Activated naive CD8-positive, alpha-beta T cell treated with anti-CD3 and anti-CD28 coated beads, Interleukin-2, amount 10 ng/mL, durations not matched to agents 7 days and 5 days (primary cell): ENCODE measurements at places on chromosomes 11 and 22.

- DNase-seq: peak; percentile 71
These were observed 27.7 kb downstream of the CACNA1I start for GRCh38 chr22:39598017-39598965.

GRCh38 chr11:41316751-41317150 is 142.7 kb downstream of the LRRC4C start:
- DNase-seq: no peak

- no peak for DNase-seq
These were observed 7.8 kb downstream of the SSH3 start for GRCh38 chr11:67311051-67311555.

DNA sequence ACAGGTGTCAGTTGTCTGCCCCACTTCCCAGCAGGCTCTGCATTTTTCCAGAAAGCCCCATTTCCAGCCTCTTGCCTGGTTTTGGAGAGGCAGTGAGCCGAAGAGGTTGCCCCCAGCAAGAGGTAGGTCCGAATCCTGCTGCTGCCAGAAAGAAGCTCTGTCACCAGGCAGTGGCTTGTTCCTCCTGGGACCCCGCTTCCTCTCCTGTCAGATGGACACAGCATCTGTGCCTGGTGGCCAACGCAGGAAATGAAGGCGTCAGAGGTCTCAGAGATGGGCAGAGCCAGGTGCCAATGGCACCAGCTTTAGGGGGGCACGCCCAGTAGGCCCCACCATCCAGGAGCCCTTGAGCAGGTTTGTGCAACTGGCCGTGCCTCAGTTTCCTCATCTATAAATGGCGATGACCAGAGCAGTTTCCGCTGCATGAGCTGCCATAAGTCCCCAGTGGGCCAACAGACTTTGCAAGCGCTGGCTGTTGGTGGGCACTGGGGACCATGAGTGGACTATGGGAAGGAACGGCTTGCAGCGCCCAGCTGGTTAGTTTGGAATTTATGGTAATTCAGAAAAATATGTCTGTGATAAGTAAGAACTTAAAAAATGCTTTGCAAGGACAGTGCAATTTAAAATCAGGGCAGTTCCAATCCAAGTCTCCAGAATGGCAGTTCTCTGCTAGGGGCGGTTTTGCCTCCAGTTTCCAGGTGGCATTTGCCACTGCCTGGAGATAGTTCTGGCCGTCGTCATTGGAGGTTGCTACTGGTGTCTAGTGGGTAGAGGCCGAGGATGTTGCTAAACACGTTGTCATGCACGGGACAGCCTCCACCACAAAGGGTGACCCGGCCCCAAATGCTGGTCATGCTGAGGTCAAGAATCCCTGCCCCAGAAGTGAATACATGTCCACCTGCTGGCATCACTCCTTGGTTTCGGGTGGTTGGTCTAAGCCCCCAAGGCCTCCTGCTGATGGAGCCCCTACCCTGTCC is 2.3 kb upstream of the OSBPL5 start:
- peak; percentile 28 for DNase-seq

- DNase-seq: no peak
These were observed 33.0 kb downstream of the SERGEF start for GRCh38 chr11:17979770-17980371.

DNA sequence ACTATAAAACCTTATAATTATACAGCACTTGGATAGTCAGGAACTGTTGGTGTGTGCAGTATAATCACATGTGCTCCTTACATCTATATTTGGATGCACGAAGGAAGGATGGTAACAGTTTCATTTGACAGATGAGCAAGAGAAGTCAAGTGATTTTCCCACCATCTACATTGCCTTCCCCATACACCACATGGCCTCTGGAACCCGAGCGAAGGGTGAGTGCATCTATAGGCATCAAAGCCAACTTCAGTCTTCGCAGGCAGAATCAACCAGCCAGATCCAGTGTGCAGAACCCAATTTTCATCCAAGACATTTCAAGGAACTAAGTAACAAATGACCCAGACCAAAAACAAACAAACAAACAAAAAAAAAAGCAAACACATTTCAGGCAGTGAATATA is 85.1 kb upstream of the BLID start:
- no peak for DNase-seq

DNA sequence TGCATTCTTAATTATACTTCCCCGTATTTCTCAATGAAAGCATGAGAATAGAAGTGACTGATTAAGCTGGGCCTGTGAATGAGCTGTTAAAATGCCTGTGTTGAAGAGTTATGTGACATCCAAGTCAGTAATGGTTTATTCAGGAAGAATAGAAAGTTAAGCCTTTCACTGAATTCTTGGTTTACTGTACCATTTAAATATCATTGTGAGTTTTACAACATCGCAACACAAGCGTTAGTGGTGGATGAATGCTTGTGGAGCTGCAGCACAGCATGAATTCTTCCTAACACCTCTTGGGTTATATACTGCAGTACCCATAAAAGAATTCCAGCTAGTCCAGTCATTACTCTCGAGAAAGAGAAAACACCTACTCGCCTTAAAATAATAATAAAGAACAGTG is 257.8 kb downstream of the JRKL start:
- DNase-seq: no peak

- DNase-seq: no peak
These were observed 13.5 kb upstream of the HMOX1 start for GRCh38 chr22:35367331-35367886.

DNA sequence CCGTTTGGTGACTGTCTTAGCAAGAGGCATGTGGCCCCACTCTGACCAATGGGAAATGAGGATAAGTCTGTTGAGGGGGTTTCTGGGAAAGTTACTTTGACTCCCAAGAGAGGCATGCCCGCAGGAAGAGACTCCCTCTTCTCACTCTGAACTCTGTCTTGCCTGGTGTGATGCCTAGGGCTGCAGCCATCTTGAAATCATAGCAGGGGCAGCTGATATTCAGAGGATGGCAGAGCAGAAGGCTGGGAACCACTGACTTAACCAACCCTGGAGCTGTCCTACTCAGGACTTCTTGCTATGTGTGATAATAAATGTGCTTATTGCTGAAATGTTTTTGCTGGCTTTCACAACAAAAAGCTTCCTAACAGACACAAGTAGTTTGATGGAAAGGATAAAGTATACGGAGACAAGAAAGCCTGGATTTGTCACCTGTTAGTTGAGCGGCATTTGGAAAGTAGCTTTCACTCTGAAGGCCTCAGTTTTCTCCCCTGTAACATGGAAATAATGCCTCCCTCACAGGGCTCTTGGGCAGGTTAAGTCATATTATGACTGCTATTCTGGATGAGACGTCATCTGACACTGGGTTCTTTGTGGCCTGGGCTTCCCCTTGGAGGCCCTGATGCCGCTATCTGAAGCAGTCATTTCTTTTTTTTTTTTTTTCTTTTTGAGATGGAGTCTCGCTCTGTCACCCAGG is 128.5 kb downstream of the CEP164 start:
- DNase-seq: no peak

GRCh38 chr11:116927163-116927974 is 89.9 kb upstream of the APOA1 start:
- no peak for DNase-seq

- DNase-seq: no peak
These were observed 45.3 kb downstream of the MED15 start for GRCh38 chr22:20552443-20553401.

DNA sequence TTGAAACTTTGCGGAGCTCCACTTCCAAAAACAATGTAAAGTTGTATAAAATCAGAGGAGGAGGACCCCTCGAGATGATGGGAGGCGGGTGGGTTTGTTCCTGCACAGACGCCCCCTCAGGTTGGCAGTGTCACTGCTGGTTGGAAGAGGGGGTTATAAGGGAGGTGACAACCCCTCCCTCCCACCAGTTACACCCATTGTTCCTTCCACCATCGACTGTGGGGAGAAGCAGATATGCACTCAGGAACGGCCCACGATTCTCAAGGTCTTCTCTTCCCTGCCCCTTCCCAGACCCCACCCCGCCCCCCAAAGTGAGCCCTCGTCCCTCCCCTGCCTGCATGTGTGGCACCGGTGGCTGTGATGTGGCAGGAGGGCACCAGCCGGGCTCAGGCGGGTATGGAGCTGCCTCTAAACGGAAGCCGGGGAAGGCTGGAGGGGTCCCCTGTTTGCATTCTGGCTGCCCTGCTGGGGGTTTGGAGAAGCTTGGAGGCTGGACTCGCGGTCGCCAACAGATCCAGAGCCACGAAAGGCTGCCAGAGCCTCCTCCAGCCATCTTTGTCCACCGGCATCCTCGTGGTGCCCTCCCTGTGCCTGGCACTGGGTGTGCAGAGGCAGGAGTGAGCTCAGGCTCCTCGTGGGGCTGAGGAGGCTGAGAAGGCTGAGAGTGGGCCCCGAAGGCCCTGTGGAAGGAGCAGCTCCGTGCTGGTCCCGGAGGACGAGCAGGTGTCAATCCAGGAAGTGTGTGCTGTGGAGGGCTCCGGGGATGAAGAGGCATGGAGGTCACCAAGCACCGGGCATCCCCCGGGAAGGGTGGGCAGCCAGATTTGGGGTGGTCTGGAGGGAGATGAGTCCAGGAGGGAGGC is 778 bp downstream of the KDELR3 start:
- no peak for DNase-seq

- DNase-seq: no peak
These were observed 470.1 kb downstream of the NTM start for GRCh38 chr11:131840545-131840944.

GRCh38 chr11:255816-256215 is 19.0 kb downstream of the PSMD13 start:
- DNase-seq: no peak

- no peak for DNase-seq
These were observed 4.9 kb downstream of the OR52K2 start for GRCh38 chr11:4454021-4454420.

DNA sequence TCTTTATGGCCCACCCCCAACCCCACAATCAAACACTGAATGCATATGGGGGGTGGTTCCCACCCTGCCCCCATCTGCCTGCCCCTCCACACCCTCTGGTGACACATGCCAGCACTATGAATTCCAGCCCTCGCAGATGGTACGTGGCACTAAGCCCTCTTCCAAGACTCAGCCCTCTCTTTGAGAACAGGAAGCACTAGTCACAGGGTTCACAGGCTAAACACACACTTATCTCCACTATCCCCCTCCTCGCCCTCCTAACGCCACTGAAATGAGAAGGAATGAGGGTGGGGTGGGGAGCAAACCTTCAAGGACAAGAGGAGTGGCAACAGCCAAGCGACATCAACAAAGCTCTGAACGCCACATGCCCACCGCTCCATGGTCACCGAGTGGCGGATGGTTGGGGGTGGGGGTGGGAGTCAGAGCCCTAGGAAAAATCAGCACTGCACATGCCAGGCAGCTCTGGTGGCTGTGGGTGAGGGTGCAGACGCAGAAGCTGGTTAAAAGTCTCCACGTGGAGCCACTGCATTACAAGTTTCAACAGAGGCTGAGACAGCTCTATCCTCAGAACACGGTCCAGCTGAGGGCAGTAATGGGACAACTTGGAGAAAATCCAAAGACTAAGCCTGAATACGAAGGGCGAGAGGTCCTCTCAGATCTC is 33.6 kb downstream of the TMEM184B start:
- DNase-seq: no peak

DNA sequence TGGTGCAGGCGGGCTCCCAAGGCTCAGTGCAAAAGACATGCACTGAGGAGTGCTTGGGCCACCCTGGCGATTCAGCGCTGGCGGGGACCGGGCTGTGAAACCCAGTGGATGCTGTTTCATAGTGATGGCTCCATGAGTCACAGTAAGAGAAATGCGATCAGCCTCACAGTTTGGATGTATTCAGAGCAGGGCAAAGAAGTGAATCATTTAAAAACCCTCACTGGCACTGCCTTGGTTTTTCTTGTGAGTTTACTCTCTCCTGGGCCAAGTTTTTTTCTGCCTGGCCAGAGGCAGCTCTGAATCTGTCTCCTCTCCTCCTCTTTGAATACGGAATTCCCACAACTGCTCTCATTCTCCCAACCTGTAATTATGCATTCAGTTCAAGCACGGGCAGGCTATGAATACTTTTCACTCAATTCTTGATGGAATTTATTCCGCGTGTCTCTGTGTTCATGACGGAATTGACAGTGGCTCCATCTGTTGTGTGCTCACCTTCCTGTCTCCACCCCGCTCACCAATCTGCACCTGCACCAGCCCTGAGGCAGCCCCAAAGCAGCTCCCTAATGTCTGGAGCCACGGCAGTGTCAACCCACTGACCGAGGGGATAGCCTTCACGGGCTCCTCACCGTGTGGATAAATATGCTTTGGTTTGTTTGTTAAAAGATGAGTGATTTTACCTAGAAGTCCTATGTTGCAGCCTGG is 14.9 kb downstream of the ADAMTS8 start:
- DNase-seq: no peak

DNA sequence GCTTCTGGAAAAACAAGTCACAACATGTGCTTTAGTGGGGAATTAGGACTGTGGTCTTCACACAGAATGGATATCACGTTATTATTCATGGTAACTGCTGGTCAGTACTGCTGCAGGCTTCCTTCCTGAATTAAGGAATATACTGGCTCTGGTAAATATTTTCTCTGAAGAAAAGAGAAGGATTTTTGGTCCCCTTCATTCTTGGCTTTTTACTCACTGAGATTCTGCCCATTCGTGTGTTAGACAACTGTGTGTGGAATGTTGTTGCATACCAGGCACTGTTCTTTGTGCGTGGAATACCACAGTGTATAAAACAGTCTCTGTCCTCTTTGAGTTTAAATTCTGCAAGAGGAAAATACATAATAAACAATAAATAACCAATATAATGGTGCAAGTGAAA is 80.3 kb downstream of the ALX4 start:
- DNase-seq: no peak

DNA sequence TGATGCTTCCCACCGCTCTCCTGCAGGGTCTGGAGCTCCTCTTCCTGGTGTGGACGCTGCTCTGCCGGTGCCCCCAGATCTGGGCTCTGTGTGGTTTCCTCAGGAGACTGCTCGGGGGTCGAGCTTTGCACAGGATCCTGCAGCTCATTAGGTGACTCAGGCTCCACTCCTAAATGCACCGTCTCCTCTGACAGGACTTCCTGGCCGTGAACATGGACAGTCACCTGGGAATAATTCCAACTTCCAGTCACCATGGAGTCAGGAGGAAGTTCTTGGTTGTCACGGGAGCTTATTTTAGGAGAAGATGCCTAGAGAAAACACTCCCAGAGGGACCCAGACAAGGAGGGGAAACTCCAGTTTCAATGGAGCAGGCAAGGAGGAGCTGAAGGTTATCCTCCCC is 11.9 kb downstream of the ZNF202 start:
- no peak for DNase-seq

DNA sequence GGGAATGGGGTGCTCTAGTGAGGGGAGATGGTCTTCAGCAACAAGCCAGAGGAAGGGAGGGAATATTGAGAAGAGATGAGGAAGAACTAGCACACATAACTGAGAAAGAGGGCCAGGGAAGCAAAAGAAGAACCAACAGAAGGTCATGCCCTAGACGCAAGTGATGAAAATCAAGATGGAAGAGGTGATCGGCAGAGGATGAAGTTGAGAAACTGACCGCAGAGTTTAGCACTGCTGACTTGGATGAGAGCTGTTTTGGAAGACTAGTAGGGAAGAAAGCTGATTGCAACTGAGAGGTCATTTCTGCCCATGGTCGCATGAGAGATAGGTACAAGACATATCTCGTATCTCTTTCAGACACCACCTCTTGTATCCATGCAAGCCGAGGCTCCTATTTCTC is 2.9 kb downstream of the SPINDOC start:
- no peak for DNase-seq

DNA sequence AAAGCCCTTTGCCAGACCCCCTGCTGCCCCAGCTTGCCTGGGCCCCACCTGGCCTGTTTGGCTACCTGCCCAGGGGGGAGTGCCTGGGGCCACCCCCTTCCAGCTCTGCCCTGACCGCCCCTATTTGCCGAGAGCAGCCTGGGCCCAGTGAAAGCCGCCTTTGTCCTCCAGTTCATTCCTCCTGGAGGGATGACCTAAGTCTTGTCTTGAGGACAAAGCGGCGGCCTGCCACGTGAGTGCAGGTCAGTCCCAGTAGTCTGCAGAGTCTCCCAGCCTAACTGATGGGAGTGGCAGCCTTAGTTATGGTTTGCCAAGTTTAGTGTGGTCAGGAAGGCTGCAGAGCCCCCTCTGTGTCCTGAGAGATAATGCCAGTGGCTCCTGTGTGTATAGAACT is 115.9 kb upstream of the CRYBB3 start:
- DNase-seq: no peak
